ENCODE measurements at places on chromosomes 4 and X.

GRCh38 chr4:7753931-7754465 lies 185.7 kb downstream of the AFAP1 start:
- DNase-seq, result no peak

DNA sequence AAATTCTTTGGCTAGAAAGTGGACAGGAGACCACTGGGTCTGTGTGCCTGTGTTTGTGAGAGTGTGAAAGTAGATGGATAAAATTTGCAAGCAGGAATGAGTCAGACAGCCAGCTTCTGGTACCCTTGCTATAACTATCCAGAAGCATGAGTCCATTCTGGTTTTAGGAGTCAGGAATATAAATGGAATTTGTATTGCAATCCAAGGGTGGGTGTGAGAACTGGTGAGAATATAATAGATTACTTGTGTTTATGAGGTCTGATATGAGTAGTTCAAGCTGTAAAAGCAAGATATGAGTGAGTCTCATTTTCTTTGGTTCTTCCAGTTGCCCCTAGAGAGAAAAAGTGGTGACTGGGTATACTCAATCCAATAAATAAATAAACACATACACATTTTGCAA lies 212.7 kb upstream of the TAPT1 start:
- no peak for DNase-seq

DNA sequence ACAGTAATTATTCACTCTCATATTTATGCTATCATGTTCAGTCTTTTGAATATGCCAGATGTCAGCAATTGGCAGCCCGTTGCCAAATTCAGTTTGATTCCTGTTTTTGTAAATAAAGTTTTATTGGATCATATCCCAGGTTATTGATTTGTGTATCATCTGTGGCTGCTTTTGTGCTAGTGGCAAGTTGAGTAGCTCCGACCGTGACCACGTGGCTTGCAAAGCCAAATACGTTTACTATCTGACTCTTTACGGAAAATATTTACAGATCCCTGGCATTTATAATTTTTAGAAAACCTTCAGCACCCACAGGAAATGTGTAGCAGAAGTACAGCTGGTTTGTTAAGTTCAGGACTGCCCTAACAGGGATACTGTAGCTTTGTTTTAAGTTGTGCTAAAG lies 67.4 kb downstream of the VCX2 start:
- no peak for DNase-seq

DNA sequence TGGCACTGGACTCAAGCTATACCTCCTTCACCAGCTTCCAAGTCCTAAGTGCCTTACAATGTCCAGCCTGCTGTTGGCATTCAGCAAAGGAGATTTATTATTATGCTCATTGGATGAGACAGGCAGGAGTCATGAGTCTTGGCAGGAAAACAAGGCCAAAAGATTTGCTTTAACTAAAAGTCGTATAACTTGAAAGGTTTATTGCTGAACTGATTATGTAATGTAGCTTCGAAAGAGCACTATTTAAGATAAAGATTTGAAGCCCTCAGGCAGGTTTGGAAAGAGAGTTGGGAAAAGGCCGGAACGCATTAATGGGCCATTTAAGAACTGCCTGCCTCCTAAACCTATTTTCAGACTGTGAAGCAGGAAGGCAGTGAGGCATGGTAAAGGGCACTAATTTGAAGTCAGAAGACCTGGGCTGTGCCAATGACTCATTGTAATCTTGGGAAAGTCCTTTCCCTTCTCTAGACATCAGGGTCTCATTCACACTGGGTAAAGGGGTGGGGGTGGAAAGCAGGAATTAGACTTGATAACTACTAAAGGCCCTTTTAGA lies 280.5 kb upstream of the EDA2R start:
- DNase-seq, result no peak

- no peak for DNase-seq
Observed at GRCh38 chrX:124087000-124087746, 125.7 kb downstream of the STAG2 start.

GRCh38 chr4:6641164-6641970 lies 882 bp downstream of the MRFAP1 start:
- peak; percentile 60 for DNase-seq

DNA sequence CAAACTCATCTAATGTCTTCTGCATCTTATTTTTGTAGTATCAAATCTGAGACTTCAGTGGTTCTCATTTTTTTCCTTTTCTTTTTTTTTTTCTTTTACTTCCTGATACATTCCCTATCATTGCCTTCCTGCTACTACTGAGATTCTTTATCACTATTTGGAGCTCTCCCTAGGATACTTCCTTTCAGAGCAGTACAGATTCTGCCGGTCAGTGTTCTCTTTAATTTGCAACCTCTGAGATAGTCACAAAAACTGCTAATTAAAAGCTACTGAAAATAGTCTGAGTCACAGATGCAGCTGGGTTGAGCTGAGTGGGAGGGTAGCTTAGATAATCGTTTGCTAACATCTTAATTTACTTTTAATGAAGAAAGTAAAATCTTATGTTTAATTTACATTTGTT lies 1279.7 kb downstream of the ARAP2 start:
- DNase-seq, result no peak

DNA sequence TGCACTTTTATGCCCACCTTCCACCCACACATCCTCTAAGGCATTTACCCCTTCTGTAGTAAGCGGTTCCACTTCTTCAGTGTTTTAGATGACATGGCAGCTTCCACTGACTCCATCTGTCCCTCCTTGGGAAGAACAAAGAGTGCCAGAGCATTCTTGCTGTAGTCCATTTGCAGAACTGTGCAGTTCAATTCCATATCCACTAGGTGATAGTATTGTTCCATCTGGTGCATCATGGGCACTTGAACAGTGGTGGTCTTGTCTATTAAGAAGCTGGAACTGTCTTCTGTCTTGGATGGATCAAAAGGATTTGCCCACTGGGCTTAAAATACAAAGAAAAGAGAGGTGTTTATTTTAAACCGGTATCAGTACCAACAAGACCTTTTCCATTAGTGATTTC lies 3.5 kb downstream of the SERPINA7 start:
- DNase-seq, result no peak

DNA sequence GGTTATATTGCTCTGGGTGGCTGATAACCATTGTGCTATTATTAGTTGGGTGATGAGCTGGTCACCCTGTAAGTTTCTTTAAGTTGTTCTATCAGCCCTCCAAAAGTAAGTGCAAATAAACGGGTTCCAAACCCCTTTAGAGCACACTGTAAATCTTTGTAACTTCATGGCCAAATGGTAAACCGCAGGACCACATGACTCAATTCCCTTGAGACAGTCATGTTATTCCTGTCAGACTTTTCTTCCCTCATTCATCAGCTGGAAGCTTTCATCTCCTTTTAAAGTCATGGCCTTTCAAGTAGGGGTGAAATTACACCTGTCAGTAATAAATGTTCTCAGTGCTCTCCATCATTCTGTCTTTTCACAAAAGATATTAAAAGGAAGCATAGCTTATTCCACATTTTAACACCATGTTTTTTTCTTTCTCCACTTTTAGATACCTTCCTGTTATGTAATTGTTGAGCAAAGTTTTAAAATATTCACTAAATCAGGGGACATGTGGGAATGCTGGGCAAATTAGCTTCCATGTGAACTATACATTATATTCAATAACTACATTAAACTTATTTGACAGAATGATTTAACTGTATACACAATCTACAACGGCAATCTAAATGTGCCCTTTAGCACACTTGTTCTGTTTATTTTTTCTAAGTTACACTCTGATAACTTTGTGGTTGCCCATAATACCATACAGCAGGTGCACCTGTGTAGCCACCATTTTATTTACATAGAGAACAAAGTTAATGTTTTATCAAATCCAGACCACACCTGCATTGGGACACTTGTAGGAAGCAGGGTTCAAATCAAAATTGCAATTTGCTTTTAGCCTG lies 275.5 kb downstream of the CFAP299 start:
- no peak for DNase-seq

GRCh38 chrX:107851215-107851614 lies 25.5 kb downstream of the MID2 start:
- DNase-seq, result no peak

- no peak for DNase-seq
Observed at GRCh38 chr4:121555315-121556107, 141.3 kb downstream of the ANXA5 start.

DNA sequence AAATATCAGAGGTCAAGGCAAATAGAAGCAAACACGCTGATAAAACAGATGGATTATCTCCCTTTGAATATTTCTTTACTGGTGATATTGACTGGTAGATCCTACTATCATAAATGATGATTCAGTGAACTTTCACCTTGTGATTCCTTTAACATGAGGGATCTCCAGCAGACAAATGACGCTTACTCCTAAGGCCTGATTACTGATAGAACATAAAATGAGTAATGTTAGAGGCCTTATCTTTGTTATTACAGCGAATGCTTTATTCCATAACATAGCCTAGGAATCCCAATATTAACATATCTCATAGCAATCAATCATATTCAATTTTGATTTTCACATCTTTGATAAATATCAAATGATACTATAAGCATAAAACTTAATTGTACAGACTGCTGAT lies 152.3 kb downstream of the SLC10A7 start:
- no peak for DNase-seq

DNA sequence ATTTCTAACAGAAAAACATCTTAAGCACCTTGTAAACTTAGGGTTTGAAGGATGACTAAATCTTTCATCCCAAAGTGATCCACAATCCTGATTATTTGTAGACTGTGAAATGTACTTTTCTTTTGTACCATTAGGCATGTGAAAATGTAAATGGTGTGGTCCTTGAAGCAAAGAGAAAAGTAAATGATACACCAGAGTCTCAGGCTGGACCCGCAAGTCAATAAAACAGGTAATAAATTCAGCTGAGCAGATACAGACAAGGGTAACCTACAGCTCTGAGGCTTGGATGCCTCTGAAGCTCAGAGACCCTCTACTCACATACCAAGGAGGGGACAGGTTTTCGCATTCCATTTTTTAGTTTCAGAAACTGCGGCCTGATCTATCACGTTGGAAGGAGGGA lies 2.8 kb upstream of the LAP3 start:
- DNase-seq, result no peak

- DNase-seq, result no peak
Observed at GRCh38 chr4:102604222-102604940, 103.2 kb downstream of the NFKB1 start.

DNA sequence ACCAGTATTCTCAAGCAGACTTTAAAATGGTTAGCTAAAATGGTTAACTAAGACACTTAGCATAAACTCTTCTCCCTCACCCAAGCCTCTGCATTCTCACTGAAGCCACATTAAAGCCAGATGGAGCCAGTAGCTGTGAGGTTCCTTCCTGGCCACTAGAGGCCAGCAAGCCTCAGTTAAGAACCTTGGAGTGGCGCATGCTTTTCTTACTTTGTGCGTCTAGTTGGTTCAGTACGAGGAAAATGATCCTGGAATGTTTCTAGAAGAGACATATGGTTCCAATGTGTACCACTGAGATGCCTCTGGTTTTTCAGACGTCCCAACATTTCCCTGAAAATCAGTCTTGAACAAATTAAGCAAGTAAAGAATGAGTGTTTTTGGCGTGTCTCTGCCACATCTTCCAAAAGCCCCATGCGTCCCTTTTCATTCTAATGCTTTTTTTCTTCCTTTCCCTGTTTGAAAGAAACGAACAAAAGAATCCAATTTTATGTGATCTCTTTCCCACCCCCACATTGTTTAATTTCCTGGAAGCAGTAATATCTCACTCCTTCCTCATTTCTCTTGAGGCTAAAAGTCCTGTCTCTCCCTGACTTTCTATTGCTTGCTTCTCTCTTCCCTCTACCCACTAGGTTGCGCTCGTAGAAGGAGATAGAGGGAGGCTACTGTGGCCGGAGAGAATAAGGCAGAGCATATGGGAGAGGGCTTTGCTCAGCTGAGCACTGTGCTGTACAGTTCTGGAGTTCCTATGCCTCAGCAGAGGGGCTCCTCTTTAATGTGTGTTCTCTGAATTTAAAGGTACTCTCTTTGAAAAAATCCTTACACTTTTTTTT lies 82.9 kb upstream of the TAB3 start:
- peak; percentile 39 for DNase-seq

- DNase-seq, result peak; percentile 54
Observed at GRCh38 chr4:123856689-123857545, 460.3 kb downstream of the SPRY1 start.

DNA sequence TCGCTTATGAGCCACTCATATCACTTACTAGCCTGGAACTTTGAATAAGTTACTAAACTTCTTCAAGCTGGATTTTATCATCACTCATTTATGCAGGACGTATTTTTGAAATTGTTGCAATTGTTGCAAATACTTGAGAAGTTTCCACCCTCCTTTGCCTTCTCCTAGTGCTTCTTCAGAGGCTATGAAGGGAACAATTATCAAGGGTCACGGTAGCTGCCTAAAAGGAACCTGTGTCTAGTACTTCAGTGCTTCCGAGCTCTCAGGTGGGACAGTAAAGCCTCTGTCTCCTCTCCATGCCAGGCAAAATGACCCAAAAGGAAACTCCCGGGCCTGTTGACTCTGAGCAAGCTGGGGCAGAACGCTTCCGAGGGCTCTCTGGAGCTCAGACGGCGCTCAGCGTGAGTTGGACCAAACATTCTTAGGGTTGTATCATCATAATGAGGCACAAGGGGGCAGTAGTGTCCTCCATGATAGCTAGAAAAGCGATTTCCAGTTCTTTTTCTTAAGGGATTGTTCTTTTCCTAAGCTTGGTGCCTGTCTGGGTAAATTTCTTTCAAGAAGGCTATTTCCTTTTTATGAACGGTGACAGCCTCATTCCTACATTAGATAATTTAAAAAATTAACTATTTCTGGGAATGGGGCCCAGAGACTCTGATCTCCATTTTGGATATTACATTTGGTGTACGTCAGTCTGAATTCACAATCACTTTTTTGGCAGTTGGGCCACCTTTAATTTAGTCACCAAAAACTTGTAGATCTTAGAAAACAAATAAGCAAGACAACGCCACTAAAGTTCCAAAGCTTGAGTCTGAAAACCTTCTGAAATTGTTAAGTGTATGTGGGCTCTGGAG lies 73.1 kb downstream of the PACRGL start:
- DNase-seq, result peak; percentile 47

DNA sequence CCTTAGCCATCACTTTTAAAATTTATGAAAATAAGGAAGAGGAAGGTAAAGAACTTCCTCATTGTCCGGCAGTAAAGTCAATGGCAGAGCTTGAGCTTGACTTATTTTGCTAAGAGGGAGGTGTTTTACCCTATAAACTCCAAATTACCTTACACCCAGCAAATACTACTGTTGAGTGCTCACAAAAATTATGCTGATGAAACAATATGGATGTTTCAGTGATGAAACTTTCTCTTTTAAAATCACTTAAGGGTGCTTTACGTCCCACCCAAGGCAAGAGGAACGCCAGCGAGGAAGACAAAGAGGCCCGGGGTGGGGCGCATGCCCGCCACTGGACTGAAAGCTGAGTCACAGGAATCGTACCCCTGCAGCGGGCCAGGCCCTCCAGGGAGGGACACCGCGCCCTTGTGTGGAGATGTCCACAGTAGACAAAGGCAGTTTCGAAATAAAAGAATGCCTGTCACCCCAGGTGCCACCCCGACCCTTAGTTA lies 560 bp upstream of the TMSB4X start:
- no peak for DNase-seq

GRCh38 chr4:5609306-5610007 lies 98.9 kb downstream of the EVC2 start:
- no peak for DNase-seq

Data from left hindlimb (tissue), 1 donor.